ENCODE measurements at places on chromosomes 16 and 17. TPM values are rescaled to one million over a fixed set of nuclear protein-coding genes. Genes with fewer than 3 reads are reported as not detected.

The CHST4 gene
- total RNA-seq: 0.44 TPM

The RDM1 gene
- total RNA-seq: 0.99 TPM

The NAGS gene
- total RNA-seq: 0.88 TPM

The TNK1 gene
- total RNA-seq: 2.4 TPM

The ABCA10 gene
- 10.1 TPM for total RNA-seq

The VASN gene
- 32.7 TPM for total RNA-seq

The SOX9 gene
- 83.6 TPM for total RNA-seq

The HBM gene
- 15.4 TPM for total RNA-seq

The INCA1 gene
- total RNA-seq: 1.3 TPM

The DPEP3 gene
- total RNA-seq: not detected

The FBXW10B gene
- 1.5 TPM for total RNA-seq

The KRT16 gene
- 0.66 TPM for total RNA-seq

The KIF2B gene
- total RNA-seq: not detected

All from camera-type eye (tissue), 1 donor.